Left kidney (tissue), 8 donors: ENCODE measurements at places on chromosomes 16 and 17. TPM values are rescaled to one million over a fixed set of nuclear protein-coding genes. Genes with fewer than 3 reads are reported as not detected.

DNA sequence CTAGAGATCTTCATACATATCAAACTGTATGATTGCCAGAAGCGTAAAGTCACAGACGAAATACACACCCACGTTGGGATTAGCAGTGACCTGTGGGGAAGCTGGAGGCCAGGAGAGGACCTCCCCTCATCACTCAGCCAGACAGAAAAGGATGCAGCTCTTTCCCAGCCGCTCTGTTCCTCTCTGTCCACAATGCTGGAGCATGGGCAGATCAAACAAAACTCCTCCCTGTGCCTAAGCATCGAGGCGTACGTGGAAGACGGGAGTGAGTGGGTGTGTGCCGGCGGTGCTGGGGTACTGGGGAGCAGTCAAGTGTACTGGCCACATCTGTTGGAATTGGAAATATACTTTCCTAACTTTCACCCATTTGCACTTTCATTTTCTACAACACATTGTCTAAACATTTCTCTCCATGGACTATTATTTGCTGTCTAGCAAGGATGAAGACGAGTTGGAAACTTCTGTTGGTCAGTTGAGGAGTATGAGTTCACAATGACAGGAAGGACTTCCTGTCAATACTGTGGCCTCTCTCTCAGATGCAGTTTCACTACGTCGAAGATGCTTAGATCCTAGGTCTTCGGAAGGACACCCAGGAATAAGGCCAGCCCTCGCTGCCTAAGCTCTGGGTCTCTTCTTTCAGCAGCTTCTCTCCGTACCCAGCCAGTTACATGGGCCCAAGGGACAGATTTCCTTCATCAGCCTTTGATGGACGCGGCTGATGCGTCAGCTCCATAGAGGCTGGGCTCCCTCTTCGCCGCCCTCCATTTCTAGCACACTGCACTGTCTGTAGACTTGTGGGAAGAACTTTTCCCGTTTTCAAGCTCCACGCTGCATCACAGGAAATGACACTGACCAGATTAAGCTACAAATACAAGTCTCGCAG, 30.6 kb upstream of the ENDOV start:
- no peak for DNase-seq

DNA sequence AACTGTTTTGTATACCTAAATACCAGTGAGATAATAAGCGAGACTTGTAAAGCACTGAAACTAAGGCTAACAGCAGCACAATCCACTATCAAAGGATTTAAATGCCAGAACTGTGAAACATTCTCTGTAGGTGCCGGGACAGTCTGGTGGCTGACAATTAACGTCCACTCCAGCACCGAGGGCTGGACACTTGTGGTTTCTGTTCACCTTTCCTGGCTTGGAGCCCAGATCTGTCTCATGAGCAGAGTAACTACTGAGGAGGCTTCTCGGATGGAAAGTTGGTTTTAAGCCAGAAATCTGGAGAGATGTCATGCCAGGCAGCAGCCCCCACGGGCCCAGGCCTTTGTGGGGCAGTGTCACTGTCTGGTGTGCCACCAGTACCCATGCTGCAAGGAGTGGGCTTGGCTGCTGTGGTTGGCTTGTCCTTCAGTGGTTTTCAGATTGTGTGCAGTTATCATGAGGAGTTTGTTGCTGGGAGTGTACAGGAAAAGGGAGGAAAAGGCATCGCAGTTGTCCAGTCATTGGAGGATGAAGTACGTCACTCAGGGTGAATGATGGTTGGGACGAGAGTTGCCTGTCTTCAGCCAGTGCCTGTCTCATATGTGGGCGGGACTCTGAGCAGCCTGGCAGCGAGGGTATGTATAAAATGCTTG, 35.5 kb downstream of the UBN1 start:
- peak; percentile 43 for DNase-seq

DNA sequence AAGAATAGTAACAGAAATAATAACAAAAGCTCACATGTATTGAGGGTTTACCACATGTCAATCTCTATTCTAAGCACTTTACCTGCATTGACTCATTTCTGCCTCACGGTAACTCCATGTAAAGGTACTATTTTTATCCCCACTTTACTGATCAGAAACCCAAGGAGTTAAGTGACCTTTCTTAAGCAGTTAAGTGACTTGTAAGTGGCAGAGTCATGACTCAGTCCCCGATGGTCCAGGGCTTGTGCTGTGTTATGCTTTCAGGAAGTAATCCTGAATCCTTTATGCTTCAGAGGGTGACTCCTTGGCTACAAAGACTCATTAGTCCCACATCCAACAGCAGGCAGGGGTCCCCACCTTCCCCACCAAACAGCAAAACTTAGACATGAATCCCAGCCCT, 66.5 kb downstream of the MRM1 start:
- no peak for DNase-seq

The ASB16 gene
- 3.0 TPM for polyA plus RNA-seq

The FOXJ1 gene
- 15.5 TPM for polyA plus RNA-seq

The MPG gene
- 14.2 TPM for polyA plus RNA-seq

- DNase-seq: no peak
Measured at GRCh38 chr16:3182608-3183444, 5.2 kb upstream of the OR1F1 start.

The PNMT gene
- polyA plus RNA-seq: 1.7 TPM

DNA sequence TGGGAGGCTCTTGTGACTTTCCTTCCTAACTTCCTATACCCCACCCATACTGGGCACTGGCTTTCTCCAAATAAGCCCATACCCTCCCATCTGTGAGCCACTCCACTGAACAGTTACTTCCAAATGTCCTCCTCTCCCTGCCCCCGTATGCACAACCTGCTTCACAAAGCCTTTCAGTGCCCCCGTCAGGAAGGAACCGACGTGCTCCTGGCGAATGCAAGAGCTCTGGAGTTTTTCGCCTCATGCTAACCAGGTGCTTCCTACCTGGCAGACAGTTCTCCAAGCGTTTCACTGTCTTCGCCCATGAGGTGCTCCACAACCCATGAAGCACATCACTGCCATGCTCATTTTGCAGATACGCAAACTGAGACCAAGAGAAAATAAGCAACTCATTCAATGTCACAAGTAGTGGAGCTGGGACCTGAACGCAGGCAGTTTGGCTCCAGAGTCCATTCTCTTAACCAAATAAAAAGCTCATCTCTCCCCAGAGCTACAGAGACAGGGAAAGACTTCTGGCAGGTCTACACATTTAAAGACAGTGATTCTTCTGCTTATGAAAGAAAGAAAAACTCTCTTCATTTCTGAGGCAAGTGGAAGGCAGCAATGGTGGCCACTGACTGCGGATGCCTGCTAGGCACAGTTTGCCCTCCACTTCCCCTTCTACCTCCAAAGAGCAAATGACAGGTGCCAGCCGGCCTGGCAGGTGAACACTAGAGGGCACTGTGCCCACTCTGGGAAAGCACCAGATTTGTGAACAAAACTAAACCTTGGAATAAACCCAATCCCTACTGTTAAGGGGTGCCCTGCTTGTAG, 23.8 kb downstream of the SPHK1 start:
- DNase-seq: no peak

DNA sequence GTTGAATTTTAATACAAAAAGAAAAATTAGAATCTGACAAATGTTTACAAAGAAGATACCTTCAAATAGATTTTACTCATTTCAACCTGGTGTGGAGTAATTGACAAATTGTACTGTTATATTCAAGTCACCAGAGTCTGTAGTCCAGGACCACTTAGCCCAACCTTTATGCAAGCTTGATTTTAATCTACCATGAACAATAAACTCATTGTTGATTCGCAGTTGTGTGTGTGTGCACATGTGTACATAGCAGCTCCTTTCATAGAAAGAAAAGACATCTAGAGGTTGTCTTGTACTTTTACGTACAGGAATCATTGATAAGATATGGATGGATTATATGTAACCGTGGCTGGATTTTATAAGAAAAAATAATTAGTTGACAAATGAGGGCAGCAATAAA, 20.7 kb upstream of the LRRC37A start:
- DNase-seq: no peak

GRCh38 chr16:15913046-15913698, 24.8 kb upstream of the CEP20 start:
- no peak for DNase-seq

The TBC1D26 gene
- 0.67 TPM for polyA plus RNA-seq

- no peak for DNase-seq
Measured at GRCh38 chr17:81821603-81822311, 11.3 kb downstream of the MCRIP1 start.

DNA sequence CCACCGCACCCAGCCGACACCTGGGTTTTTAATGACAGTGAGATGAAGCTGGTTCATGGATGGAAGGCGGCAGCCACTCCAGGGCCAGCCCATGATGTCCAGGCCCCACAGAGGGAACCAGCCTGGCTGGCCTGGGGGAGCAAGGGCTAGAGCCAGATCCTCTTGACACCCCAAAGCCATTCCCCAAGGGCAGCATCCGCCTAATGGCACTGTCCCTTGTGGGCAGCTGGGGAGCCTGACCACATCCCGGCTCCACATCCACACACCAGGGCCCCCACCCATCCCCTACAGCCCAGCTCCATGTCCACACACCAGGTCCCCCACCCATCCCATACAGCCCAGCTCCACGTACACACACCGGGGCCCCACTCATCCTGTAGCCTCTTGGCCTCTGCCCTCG, 53.3 kb upstream of the ACSF3 start:
- DNase-seq: no peak

DNA sequence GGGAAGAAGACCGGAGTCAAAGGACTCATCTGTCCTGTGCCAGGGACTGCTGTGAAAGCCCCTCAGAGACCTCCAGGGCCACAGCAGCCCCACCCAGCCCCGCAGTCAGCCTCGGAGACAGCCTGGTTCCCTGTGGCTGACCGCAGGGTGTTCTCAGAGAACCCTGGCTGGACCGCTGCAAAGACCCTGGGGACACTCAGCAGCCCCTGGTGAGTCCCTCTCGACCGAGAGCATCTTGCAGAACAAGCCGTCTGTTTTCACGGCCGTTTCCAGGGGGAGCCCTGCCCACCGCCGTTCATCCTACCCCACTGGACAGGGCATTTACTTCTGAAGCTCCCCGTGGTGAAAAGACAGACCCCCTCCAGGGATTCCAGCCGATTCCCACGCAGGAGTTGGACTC, 10.3 kb downstream of the UBALD1 start:
- DNase-seq: no peak

DNA sequence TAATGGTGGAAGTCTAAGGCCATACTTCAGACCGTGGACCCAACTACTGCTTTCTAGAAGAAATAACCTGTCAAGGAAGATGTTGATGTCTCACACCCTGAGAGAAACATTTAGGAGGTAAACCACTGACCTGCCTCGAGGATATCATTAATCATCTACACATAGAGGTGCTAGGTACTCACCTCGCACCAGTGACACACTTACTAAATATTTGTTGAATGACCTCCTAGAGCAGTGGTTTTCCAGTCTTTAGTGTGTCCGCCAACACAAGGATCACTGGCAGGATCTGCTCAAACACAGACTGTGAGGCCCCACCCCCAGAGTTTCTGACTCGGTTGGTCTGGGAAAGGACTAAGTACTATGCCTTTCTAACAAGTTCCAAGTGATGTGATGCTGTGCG, 197.4 kb upstream of the CACNG5 start:
- DNase-seq: no peak

The XPO6 gene
- 83.1 TPM for polyA plus RNA-seq

- DNase-seq: no peak
Measured at GRCh38 chr17:40951011-40951622, 13.7 kb upstream of the KRT23 start.
